NCI-H524 treated with DMSO at 0.1 percent for 48 hours (cell line): ENCODE measurements at places on chromosomes 1 and 21.

- no peak for DNase-seq
These were observed 37.5 kb downstream of the IVNS1ABP start for GRCh38 chr1:185279571-185279970.

DNA sequence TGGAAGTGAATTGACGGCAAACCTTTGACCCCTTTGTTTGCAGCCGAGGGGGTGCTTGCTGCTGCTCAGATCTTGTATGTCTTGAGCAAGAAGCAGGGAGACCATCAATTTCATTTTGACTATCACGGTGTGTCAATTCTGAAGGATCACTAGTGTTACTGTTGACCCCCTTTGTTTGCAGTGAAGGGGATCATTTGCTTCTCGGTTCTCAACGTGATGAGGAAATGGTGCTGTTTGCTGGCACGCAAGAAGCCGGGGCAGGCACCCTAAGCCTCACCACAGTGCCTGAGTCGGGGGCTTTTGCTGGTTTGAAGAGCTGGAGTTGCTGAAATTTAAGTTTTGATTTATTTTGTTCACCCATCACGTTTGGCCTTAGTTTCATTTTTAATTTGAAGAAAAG, 7.5 kb downstream of the RBM15 start:
- DNase-seq: no peak

GRCh38 chr1:159900086-159900680, at the start of gene CFAP45:
Gene CFAP45 (minus strand): TSS chr1:159900165. CDS start chr1:159900098, 67 bp downstream.
- DNase-seq: no peak

GRCh38 chr1:183590244-183591191, at the start of gene NCF2:
Gene NCF2 (minus strand): TSS chr1:183590459. CDS start chr1:183590329, 130 bp downstream.
- DNase-seq: no peak

- no peak for DNase-seq
These were observed 20.6 kb downstream of the STUM start for GRCh38 chr1:226568975-226569741.

DNA sequence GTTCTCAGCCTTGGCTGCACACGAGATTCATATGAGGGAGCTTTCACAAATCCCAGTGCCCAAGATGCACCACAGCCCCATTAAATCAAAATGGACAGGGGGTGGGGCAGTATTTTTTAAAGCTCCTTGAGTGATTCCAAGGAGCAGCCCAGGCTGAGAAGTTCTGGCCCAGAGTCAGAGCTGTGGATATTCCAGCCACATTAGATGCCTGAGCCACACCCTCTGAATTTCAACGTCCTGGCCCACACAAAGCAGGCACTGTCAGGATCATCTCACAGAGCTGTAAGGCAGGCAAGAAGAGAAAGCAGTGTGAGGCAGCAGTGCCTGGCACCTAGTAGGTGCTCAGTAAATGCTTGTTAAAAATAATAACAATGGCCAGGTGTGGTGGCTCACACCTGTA, 37.4 kb downstream of the PAX7 start:
- DNase-seq: no peak

GRCh38 chr21:26072666-26073615, 97.6 kb downstream of the APP start:
- DNase-seq: no peak

- DNase-seq: no peak
These were observed 22.8 kb downstream of the CYYR1 start for GRCh38 chr21:26550326-26550725.

DNA sequence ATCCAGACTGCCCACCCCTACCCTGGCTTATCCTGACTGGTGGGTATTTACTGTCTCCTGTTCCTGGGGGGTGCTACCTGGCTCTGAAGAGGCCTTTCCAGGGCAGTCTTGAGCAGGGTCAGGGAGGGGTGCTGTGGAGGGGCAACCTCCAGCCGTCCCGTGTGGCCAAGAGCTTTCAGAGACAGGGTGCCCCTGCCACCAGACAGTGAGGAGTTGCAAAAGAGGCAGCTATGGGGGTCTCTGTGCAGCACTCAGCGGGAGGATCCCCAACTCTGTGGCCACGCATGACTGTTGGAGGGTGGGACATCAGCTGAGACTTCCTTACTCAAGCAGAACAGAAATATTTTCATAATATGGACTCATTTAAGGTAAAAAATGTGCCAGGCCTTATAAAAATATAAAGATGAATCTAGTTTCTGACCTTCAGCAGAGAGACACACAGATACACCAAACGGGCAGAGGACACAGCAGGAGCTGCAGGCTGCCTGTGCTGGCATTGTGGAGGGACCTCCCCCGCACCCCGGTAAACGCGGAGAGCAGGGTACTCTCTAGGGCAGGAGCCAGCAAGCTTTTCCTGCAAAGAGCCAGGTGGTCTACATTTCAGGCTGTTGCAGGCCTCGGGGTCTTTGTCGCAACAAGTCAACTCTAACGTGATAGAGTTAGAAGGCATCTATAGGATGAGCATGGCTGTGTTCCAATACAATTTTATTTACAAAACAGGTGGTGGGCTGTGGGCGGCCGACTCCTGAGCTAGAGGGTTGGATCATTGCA, 252.6 kb downstream of the RHOU start:
- DNase-seq: no peak

DNA sequence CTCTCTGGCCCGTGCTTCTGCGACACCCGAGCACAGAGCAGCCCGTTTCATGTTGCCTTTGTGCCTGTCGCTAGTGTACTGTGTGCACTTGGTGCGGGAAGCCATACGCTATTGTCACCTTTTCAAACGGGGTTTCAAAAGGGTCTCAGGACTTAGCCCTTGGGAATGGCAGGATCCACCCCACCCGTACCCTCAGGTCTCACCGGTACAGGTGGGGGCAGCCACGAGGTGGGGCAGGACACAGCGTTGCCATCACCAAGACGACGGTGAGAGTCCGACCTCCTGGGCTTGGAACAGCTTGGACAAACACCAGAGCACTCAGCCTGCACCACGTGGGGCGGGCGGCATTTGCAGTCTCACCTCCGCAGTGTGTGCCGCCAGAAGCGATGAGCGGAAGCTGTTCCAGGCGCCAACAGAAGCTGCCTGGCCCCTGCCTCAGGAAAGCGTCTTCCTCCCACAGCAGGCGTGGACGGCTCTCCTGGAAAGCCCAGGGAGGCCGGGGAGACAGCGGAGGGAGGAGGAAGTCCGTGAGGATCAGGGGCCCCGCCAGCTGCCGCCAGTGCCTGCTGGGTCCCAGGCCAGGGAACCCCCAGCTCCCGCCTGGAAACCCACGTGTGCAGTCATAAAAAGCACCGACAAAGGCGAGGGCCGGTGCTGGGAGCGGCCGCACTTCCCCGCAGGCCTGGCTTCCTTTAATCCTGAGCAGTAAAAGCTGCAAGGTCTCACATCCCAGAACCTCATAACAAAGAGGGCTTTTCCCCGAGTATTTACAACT, 131.3 kb upstream of the ARHGEF16 start:
- no peak for DNase-seq

- no peak for DNase-seq
These were observed 90.6 kb downstream of the ST3GAL3 start for GRCh38 chr1:43797891-43798290.

DNA sequence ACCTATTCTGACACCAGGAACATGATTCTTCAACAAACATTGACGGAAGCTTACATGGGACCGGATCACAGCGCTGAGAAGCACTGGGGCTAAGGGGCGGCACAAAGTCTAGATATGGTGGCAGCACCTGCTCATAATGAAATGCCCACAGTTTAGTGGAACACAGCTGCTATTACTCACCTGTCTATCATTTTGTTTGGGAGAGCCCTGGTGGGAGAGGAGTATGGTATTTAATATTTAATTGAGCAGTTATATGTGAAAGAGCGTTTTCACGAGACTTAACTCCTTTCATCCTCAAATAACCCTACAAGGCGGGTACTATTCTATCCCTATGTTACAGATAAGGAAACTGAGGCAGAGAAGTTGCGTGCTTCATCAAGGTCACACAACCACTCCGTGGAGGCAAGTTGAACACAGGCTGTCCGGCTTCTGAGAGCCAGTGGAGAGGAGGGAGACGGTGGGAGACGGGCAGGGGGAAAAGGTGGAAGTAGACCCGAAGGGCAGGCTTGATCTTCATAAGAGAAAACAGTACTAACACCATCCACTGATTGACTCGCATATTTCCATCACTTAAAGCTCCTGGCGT, 790 bp upstream of the TSNAX start:
- DNase-seq: no peak

DNA sequence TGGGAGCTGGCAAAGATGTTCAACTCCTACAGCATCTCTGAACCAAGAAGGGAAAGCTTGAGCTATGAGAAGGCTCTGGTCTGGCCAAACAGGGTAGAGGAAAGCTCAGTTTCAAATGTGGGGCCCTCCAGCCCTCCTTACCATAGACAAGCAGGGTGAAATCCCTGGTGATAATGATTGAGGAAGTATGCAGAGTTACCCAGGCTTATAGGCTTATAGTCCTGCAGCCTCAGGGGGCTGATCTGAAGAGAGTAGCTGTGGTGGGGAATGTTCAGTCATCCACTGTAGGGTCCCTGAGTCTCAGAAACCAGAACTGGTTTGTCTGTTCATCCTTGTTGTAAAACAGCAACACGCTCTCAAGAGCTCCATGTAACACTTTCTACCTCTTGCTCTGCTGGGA, 19.8 kb upstream of the LY9 start:
- DNase-seq: no peak

DNA sequence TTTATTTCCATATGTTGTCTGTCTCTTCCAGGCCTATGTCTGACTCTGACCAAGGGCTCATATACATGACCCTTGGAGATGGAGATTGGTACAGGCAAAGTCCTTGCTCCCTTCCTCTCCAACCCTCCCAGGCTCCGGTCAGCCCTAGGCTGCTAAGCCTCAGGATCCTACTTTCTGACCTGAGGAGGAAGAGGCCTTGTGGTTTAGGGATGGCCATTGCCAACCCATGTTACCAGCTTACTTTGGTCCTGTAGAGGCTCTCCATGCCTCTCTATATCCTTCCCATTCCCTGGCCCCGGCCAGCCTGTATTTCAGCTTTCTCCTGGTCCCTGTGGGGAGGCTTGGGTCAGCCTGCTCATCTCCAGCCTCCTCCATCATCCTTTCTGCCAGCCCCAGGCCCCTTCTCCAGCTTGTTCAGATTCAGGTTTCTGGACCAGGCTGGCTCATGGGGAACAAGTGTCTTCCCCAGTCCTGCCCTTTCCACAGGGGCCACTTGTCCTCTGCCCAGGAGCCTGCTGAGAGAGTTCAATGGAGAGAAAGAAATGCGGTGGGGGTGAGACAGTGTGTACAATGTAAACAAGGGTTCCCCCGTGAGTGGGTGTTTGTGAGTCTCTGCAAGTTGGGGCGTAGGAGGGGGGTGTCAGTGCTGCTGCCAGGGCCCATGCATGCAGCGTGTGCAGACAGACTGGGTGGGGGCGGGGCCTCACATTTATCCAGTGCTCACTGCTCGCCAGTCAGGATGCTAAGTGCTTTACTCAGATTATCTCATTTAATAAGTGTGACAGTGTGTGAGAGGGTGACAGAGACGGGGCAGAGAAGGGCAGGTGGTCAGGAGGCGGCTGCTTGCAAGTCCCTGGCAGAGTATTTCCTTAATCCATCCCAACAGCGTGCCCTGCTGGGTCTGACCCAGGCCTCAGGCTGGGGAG, 31.3 kb upstream of the FOXO6 start:
- DNase-seq: peak; percentile 98

- DNase-seq: no peak
These were observed 4.5 kb upstream of the FOXO6 start for GRCh38 chr1:41356752-41357151.

- peak; percentile 39 for DNase-seq
These were observed 588.1 kb downstream of the KIF26B start for GRCh38 chr1:245742896-245743295.

DNA sequence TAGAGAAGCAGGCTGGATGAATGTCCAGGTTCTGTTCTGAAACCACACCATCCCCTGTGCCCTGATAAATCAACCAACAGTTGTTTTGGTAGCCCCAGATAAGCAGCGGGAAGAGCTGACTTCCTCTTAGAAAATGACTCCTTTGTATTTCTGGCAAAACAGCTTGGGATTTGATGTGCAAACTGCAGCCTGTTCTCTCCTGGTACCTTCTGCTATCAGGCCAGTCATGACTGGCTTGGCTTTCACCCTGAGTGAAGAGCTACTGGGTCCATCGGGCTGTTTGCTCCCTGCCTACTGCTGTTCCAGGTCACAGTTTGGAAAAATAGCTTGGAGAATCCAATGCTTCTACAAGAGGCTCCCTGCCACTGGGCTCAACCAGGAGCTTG, 116.8 kb downstream of the DTL start:
- no peak for DNase-seq

DNA sequence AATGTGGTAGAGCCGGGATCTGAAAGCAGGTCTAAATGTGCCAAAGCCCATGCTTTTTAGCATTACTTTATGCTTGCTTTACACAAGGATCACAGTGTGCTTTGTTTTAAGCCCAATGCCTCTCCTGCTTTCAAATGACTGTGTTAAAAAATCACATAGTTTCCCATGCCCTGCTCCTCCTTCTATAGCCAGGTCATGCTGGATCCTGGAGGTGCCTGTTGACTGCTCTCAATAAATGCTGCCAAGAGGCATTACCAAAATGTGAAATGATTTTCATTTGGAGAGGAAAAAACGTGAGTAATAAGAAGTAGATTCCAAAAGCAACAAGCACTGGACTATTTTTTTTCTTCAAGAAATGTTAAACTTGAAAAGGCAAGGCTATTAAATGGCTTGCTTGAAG, 420.7 kb upstream of the USP24 start:
- no peak for DNase-seq

- no peak for DNase-seq
These were observed 119.9 kb downstream of the KCNJ15 start for GRCh38 chr21:38376693-38377092.

- no peak for DNase-seq
These were observed 87.2 kb downstream of the VAV3 start for GRCh38 chr1:107877745-107878144.

DNA sequence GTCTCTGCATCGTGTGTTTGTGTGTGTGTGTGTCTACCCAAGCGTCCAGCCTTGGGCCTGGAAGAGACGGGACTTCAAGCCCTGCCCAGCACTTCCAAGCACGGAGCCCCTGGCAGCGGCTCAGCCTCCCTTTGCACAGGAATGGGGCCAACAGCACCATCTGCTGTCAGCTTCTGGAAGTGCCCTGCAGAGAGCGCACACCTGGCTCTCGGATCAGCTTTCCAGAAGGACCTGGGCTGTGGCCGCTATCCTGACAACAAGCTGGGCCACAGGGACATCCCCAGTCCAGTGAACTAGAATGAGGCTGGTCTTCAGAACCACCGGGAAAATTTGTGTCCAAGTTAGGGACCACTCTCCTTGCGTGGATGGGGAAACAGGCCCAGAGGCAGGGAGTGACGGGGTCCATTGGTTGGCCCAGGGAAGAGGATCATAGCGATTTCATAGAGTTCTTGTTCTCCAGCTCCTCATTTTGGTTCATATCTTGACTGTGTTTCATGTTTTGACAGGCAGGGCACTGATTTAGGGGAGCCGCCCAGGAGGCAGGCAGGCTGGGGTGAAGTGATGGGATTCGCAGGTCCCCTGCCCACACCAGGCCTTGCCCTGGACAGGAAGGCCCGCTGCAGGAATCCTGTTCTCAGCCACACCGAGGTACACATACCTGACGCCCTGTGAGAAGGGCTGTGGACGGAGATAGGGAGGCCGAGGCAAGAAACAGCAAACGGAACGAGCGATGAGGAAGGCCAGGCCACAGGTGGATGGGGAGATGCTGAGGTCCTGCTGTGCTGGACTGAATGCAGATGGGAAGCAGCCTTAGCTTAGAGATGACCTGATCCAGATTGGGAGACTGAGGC, 38.4 kb downstream of the TAS1R2 start:
- DNase-seq: no peak
